Stimulated activated CD4-positive, alpha-beta T cell treated with anti-CD3 and anti-CD28 coated beads, Interleukin-1b, Interleukin-23, amount 100 ng/mL, for 1 hour (primary cell): ENCODE measurements at places on chromosomes 16 and 17.

DNA sequence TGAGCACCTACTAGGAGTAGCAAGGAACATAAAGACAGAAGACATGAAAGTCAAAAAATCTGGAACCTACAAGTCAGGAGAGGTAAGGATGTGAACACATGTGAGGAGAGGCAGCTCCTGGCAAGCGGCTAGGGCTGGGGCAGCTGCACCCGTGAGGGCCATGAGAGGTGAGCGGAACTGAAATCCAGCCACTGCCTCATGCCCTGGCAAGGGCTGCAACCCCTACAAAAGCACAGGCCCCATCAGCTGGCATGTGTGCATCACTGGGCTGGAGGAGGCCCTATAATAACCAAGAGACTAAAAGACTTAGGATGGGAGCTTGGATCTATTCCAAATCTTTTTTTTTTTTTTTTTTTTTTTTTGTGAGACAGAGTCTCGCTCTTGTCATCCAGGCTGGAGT is 40.3 kb upstream of the ERN1 start:
- no peak for DNase-seq

- no peak for DNase-seq
These were observed 380.0 kb upstream of the SOX9 start for GRCh38 chr17:71740866-71741265.

DNA sequence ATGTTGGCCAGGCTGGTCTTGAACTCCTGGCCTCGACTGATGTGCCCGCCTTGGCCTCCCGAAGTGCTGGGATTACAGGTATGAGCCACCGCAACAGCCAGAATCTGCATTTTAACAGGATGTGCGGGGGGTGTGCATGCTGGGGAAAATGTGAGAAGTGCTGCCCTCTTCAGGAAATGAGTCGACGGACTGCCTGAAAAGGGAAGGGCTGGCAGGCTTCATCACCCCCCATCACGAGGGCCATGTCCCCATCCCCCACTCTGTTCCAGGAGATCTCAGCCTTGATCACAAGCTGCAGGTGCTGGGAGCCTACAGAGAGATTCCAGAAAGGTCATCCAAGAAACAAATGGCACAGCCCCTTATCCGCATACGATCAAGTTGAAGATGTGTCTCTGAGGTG is 195.3 kb upstream of the RPL38 start:
- DNase-seq: no peak

DNA sequence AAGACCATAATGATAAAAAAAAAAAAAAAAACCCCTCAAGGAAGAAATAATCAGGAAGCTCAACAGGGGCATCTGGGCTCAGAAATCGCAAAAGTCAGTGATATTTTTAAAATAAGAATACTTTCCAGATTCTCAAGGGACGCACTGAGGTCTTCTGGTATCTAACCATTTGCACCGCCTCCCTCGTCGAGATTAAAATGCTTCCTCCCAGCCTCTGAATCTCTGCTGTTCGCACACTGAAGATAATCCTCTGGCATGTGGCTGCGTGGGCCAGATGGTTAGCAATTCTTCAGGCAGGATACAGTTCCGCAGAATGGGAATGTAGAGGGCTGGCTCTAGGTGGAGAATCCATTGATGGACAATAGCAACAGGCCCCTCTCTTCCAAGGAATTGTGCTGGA is 211.7 kb upstream of the CDH5 start:
- DNase-seq: no peak

DNA sequence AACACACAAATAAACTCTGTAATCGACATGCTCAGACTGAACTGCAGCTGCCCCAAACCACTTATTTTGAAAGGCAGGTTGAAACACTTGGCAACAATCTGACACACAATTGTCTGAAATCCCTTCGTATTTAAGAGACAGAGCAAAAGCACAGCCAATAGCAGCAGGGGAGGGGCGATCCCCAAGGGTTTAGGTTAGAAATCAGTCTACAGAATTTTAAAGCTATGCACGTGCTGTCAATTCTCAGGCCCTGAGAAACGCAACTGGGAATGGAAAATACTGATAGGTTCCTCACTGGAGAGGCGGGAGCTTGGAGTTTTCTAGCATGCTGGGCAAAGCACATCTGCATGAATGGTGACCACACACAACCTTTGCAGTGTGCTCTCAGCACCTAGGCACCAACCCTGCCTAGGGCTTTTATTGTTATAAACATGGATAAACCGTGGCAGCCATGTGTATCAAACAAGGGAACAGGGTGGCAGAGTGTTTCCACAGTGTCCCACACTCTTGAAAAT is 168.0 kb downstream of the AATF start:
- DNase-seq: no peak

GRCh38 chr16:3712861-3713372 is 4.4 kb downstream of the TRAP1 start:
- no peak for DNase-seq

GRCh38 chr16:46591257-46591656 is 29.9 kb downstream of the SHCBP1 start:
- DNase-seq: no peak

DNA sequence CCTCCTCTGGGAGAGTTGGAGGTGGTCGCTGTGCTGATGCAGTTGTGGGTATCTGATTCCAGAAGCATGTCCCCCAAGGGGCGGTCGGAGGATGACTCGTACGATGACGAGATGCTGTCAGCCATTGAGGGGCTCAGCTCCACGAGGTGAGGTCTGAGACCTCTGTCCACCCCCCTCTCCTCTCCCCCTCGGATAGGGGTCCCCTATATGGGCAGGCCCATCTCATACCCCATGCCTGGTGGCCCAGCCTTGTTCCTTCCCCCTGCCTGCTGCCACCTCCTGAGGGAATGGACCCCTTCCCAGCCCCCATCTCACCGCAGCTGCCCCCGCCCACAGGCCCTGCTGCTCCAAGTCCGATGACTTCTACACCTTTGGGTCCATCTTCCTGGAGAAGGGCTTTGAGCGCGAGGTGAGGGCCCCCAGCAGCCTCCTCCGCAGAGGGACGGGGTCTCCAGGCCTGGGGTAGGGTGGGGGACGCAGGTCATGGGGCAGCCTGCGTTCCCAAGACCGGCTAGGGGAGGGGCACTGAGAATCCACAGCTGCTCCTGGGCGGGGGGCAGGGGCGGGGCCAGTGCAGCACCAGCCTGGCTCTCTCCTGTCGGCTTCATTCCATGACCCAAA is 39.2 kb downstream of the ADCY7 start:
- no peak for DNase-seq

GRCh38 chr17:75288770-75289114 is 491 bp downstream of the SLC25A19 start:
- DNase-seq: no peak
